Kidney epithelial cell (primary cell): ENCODE measurements at places on chromosomes 4 and X. TPM values are rescaled to one million over a fixed set of nuclear protein-coding genes. Genes with fewer than 3 reads are reported as not detected.

- DNase-seq: no peak
These were observed 86.2 kb downstream of the PPEF1 start for GRCh38 chrX:18793601-18794089.

GRCh38 chr4:2116687-2117400 lies 57.7 kb downstream of the NAT8L start:
- no peak for DNase-seq

GRCh38 chr4:5503336-5503936 lies 204.9 kb downstream of the EVC2 start:
- no peak for DNase-seq

DNA sequence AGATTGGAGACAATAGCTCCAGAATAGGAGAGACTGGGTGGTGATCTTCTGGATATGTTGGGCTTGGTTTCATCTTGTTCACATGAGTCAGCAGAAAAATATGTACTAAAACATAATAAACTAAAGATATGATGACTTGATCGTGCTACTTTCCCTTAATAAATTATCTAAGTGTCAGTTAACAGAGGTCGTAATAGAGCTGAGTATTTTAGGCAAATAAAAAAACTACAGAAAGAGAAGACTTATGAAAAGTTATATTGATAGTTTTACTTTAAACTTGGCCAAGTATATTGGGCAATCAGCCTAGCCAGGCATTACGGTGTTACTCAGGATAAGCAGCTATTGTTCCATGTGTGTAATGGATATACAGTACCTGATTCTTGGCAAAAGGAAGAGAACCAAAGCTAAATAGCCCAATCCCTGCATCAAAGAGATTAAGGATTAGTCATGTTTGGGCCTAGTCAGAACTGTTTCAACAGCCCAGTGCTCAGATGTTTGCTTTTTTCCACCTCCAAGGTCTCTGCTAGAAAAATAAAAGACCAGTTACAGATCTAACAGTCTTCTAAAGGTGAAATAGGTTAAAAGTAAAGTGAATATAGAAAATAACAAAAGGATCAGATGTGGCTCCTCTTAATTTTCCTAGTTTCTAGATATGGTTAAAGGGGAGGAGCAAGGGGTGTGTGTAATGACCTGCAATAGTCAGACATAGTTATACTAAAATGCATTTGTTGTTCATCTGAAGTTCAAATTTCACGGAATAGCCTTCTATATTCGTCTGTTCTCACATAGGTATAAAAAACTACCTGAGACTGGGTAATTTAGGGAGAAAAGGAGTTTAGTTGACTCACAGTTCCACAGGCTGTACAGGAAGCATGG lies 262.6 kb downstream of the ADGRL3 start:
- DNase-seq: peak; percentile 49

DNA sequence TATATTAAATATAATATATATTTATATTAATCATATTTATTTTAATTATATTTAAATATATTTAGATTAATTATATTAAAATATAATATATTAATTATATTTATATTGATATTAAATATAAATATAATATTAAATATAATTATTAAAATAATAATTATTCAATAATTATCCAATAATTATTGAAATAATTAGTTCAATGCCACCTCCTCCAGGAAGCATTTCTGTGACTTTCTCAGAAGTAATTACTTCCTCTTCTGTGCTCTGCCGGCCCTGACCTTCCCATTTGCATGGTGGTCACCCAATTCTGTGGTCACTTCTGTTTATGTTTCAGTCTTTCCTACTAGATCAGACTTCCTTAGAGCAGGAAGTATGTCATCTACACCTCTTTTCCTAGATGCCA lies 45.8 kb downstream of the EVC2 start:
- DNase-seq: no peak

- DNase-seq: no peak
These were observed 776 bp downstream of the CEP44 start for GRCh38 chr4:174284487-174284886.

DNA sequence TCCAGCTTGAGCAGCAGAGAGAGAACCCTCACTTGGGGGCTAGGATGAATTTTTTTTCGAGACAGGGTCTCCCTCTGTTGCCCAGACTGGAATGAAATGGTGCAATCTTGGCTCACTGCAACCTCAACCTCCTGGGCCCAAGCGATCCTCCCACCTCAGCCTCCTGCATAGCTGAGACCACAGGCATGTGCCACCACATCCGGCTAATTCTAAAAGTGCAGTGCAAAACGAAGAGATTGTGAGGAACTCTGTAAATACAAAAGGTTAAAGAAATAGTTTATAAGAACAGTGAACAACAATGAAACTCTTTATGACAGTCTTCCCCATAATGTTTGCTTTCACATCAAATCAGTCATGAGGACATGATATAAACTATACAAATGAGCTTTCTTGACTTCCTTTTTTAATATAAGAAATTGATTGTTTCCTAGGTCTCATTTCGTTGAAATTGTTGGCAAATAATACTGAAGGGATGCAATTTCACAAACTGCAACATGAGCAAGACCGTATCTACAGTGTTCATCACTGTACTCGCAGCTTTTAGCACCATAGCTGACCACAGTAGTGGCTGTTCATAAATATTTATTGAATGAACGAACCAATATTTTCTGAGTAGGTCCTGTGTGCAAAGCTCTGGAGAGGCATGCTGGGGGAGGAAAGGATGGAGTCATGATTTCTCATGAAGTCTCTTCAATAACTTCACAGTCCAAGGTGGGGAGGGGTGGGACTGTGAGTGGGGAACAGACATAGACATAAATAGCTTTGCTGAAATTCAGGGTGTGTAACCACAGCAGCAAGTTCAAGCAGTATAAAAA lies 116.1 kb downstream of the SHROOM3 start:
- DNase-seq: no peak

DNA sequence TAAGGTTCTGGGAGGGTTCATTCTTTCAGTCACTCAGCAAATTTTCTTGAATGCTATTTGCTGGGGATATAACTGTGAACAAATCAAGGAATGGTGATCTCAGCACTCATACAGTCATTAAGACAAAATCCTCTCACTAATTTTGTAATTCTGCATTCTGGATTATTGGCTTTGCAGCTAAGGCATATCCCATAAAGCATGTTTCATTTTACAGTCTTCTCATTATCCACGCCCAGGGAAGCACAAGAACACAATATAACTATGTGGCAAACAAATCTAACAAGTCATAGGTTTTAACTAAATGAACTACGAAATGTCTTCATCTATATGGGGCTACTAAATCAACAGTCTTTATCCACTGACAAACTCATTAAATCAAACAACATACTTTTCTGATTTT lies 139.9 kb downstream of the CAMK2D start:
- no peak for DNase-seq

GRCh38 chrX:40140706-40141499 lies 43.1 kb upstream of the BCOR start:
- peak; percentile 38 for DNase-seq

DNA sequence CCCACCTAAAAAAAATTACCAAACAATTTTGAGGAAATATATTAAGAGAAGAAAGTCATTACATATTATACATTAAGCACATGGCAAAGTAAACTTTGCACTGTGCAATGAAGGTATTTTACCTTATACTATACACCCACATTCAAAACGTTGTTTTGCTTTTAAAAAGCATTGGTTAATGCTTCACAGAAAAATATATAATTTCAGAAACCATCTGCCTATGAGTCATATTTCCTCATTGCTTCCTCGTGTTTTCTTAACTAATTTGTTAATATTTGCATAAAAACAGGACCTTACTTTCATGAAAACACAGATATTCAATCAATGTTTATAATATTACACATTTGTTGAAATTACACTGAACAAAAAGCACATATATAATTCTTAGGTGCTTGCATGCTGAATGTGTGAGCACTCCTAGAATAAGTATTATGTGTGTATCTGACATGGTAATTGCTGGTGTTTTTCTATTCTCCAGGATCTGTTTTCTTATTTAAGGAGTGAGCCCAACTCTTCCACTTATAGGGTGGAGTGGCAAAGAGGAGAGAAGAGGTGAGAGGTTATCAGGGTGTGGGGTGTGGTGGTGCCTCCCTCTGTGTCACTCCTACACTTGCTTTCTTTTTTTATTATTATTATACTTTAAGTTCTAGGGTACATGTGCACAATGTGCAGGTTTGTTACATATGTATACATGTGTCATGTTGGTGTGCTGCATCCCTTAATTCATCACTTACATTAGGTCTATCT lies 95.1 kb upstream of the IQCM start:
- DNase-seq: no peak

- no peak for DNase-seq
These were observed 60.3 kb upstream of the HSD17B10 start for GRCh38 chrX:53494436-53494835.

DNA sequence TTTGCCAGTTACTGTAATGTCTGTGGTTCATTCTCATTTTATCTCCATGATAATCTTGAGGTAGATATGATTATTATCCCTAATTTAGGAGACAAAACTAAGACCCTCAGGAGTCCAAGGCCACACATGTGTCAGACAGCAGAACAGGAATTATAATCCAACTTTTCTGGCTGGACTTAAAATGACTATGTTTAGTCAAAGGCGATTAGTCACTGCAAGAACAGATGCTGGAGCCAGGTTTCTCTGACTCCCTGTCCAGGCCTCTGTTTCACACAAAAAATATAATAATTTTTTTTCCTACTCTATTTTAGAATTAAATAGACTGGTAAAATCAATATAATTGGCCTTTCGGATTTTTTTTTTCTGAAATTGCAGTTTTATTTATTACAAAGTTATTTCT lies 56.7 kb upstream of the TMEM131L start:
- no peak for DNase-seq

GRCh38 chrX:56790778-56791177 lies 61.7 kb downstream of the NBDY start:
- DNase-seq: no peak

Gene ZNF157
- 0.07 and 0.63 TPM in 2 replicates for total RNA-seq

Gene SYTL5
- 0.08 TPM in 1 of 2 replicates, not detected in the other for total RNA-seq

Gene CXCL11
- 0.07 TPM in 1 of 2 replicates, not detected in the other for total RNA-seq

Gene UGT2A1
- not detected in 2 replicates for total RNA-seq

Gene SOD3
- total RNA-seq: 0.75 and 1.2 TPM in 2 replicates
